ENCODE measurements at places on chromosomes 4 and X.

- no peak for DNase-seq
- no peaks in the 10 kb centered on the region for H3K4me1 ChIP-seq
- no peak overlapping the region for H3K27ac ChIP-seq
- peaks cover 3% of the 10 kb centered on the region for H3K27me3 ChIP-seq
Measured at GRCh38 chr4:56156141-56156540, 207.4 kb downstream of the CEP135 start.

DNA sequence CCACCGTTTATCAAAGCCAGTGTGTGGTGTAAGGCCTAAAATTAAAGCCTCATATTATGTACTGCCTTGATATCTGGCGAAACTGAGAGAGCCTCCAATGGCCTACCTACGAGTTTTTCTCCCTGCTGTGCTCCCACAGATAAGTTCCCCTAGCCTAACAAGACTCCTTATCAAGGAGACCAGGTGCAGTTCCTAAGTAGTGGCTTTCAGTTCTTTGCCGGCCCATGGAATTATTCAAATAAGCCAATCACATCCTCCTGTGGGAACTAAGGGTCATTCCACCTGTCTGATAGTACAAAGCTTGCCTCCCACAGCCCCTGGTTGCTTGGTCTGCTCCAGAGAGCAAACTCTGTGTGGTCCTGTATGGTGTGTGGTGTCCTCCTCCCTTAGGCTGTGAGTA lies 99.8 kb upstream of the TEX13C start:
- no peak for DNase-seq
- H3K27me3 ChIP-seq, result no peaks in the 10 kb centered on the region
- H3K4me1 ChIP-seq, result no peaks in the 10 kb centered on the region

DNA sequence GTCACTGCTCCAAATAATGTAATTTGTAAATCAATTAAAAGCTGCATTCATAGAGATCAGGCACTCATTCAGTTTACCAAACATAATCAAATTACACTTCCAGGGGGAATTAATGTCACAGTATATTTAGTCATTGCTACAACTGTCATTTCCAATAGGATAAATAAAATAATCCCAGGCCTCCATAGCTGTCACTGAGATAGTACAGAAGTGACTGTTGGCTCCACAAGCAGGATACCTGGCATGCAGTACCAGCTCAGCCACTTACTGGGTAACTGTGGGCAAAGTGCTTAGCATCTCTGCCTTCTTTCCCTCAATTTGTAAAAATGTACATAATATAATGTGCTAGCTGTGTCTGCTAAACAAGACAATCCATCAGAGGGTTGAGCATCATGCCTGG lies 128.1 kb downstream of the CAMK2D start:
- H3K4me1 ChIP-seq, result peaks cover 46% of the 10 kb centered on the region
- peaks cover 2% of the 10 kb centered on the region for H3K27me3 ChIP-seq
- no peak for DNase-seq
- peaks cover 22% of the 10 kb centered on the region for H3K36me3 ChIP-seq
- H3K4me3 ChIP-seq, result no peak overlapping the region

GRCh38 chr4:44235897-44236296 lies 212.7 kb downstream of the KCTD8 start:
- no peaks in the 10 kb centered on the region for H3K4me1 ChIP-seq
- no peak for DNase-seq
- H3K27ac ChIP-seq, result no peak overlapping the region
- no peaks in the 10 kb centered on the region for H3K27me3 ChIP-seq
- H3K4me3 ChIP-seq, result no peak overlapping the region
